Hypothalamus (tissue), 51 donors: ENCODE measurements at places on chromosomes 3 and 15.

- DNase-seq = no peak
These were observed 42.3 kb downstream of the WDR72 start for GRCh38 chr15:53716909-53717876.

- no peak for DNase-seq
These were observed 26.9 kb upstream of the THRB start for GRCh38 chr3:24521420-24522145.

- DNase-seq = peak; percentile 72
These were observed 678 bp downstream of the DOCK3 start for GRCh38 chr3:50675179-50676030.

DNA sequence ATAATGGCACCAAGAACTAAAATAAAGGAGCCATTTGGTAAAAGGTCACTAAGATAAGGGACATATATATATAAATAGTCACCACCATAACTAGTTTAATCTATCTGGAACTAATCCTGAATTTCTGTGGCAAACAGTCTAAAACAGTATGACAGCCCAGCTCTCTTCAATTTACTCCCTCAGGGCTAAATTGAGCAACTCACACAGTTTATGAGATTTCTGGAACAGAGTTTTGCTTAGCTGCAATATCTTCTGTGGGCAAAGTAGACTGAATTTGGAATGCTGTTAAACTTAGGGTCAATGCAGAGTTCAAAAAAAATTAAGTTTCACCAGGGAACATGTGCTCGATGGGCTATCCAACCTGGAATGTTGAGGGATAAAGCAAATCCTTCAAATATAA, 70.1 kb upstream of the VEPH1 start:
- no peak for DNase-seq

DNA sequence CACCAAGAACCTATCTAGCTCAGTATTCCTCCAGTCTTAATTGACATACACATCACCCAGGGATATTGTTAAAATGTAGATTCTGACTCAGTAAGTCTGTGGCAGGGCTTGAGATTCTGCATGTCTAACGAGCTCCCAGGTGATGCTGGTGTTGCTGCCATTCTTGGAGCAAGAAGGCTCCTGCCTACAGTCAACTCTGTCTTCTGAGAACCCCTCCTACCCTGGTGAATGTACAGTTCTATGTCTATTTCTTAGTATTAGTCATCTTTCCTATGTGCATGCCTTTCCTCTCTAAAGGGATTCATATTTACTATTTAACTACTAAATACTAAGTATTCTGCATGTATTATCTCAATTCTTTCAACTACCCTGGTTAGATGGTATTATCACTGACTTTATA, 268.7 kb downstream of the EDEM1 start:
- DNase-seq = no peak

- no peak for DNase-seq
These were observed 8.7 kb upstream of the ST3GAL6 start for GRCh38 chr3:98754483-98754882.

GRCh38 chr3:29168696-29169095, 112.2 kb upstream of the RBMS3 start:
- no peak for DNase-seq

GRCh38 chr3:11832981-11833905, 13.4 kb downstream of the TAMM41 start:
- peak; percentile 22 for DNase-seq

- no peak for DNase-seq
These were observed 54.6 kb downstream of the MCCC1 start for GRCh38 chr3:183044547-183045229.

GRCh38 chr3:155737844-155738460, 6.9 kb downstream of the PLCH1 start:
- no peak for DNase-seq

DNA sequence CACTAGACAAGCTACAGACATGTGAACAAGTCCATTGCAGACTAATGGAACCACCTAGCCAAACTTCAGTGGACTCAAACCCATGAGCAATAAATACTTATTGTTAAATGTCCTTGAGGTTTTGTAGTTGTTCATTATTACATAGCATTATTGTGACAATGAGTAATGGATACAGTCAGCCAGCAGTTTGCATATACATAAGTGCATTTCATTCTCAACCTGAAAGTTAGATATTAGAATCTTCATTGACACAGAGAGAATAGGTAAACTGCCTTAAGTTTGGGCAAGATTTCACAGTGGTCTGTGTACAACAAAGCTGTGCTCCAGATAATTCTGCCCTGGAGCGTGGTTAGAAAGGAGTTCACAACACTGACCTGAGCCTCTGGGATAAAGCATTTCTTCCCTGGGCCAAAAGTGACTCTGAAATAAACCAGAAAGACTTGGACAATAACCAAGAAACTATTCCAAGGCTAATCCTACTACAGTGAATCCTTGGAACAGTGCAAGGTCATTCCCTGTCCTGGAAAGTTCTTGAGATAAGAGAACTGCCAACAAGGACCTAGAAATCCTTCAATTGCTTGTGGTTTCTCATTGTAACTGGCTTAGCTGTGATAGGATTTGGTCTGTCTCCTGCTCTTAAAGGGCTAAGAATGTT, 225.5 kb upstream of the STT3B start:
- DNase-seq = no peak

DNA sequence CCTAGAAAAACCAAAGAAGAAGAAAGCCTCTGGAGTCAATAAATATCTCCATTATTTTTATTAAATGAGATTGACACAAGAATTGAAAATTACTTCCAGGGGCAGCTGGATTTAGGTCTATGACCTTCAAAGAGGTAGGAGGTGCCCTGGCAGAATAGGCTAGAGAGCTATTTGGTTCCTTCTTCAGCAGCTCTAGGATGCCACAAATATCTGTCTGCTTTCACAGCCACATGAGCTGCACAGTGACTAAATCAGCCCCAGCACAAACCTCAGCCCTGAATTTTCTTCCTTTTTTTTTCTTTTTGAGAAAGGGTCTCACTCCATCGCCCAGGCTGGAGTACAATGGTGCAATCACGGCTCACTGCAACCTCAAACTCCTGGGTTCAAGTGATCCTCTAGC, 223.5 kb downstream of the ABHD5 start:
- DNase-seq = no peak

GRCh38 chr3:56111606-56112304, 356.5 kb downstream of the ERC2 start:
- DNase-seq = no peak

GRCh38 chr3:71758091-71758490, 4.4 kb downstream of the GPR27 start:
- no peak for DNase-seq

GRCh38 chr3:13385373-13385965, 34.7 kb downstream of the NUP210 start:
- DNase-seq = no peak

- no peak for DNase-seq
These were observed 49.1 kb downstream of the MYO9A start for GRCh38 chr15:72068856-72069255.

DNA sequence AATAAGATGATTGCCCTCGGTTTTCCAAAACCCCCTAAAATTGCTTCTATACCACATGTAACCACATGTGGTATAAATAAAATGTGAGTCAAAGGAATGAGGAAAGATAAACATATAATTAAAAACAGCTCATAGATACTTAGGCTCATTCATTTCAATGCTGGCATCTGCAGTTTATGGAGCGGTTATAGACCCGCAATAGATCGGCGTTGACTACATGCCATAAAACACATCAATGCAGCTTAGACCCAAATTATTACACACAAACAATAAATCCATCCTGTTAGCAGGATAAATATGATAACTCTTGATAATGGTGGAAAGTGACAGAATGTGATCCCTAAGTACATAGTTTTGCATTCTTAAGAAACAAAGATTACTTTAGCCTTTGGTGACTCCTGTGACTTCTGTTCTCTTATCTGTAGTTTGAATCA, 143.7 kb downstream of the NR2F2 start:
- no peak for DNase-seq

DNA sequence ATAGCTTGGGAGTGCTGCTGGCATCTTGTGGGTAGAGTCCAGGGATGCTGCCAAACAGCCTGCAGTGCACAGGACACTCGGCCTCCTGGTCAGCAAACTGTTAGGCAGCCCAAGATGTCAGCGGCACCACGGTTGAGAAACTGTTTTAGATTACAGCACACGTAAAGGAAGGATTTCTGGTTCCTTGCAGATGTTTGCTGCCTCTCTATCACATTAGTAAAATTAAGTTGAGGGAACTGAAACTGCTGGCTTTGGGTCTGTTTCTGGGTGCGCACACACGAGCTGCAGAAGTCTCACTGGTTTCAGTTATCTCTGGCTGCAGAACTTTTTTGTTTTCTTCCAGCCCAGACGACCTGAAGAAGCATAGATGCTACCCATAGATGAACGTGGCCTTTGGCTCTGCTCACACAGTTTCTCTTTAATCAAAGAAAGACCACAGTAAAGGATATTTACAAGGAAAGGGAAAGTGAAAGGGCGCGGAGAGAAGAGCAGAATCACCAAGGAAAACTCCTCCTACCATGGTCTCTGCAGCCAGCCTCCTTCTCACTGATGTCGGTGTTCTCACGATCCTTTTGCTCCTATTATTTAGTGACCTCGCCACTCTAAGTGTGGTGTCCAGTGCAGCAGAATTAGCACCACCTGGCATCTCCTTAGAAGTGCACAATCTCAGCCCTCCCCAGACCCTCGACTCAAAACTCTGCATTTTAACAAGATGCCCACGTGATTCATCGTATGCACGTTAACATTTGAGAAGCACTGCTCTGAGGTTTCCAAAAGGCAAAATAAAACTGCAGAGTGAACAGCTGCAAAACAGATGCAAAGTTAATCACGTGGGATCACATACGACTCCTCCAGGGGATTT, 50.6 kb upstream of the AKAP13 start:
- no peak for DNase-seq

DNA sequence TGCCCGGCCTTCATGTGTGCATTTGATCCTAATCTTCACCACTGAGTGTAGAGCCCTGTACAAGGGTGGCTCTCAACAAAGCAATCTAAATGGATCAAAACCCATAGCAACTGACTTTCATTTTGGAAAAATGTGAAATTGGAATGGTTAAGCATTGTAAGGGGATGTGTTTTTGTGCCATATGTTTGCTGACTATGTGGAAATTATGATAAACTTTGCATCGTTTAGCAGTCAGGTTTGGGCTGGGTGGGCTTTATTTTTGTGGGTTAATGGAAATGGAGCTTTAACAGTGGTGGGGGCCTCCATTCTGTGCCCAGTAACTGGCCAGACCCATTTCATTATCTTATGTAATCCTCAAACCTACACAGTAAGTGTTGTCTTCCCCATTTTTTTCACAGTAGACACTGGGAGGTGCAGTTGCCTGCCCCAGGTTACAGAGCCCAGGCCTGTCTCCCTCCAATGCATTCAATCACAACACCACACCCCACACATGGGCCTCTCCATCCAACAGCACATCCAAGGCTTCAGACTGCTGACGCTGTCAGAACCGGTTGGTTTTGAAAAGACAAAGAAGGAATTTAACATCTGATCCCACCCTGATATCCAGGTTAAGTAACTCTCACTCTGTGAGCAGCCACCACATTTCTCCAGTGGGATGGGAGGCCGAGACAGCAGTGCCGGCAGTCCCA, 136.3 kb upstream of the ABHD17C start:
- DNase-seq = no peak

GRCh38 chr3:183307749-183308148, 54.7 kb downstream of the B3GNT5 start:
- no peak for DNase-seq

DNA sequence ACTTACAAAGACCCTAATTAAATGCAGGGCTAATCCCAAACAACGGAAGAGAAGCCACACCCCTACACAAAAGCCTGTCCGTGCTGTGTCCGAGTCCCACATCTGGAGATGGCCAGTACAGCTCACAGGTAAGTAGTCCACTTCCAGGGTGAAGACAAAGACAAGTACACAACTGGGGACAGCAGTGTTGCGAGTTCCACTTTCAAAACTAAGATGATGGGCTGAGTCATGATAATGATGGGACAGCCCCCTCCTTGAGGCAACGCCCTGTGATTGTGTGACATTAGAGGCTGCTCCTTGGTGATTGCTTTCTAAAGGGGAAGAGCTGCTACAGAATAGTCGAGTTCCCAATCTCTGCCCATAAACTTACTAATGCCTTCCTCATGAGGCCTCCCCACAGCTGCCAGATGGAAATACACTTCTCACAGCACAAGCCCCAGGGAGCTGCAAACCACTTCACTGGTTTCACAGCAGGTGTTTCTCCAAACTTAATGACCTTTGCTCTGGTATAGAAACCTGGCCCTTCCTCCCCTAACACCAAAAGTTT, 27.6 kb downstream of the RFT1 start:
- DNase-seq = no peak

GRCh38 chr3:24120434-24120833, 175.3 kb downstream of the NR1D2 start:
- DNase-seq = no peak
